A549 treated with CORT108297 at 1 μM for 4 hours (cell line): ENCODE measurements at places on chromosomes 3 and 15. TPM values are rescaled to one million over a fixed set of nuclear protein-coding genes. Genes with fewer than 3 reads are reported as not detected.

Gene KIF7
- total RNA-seq, result 3.5 to 5.1 TPM (median 4.4 TPM) in 5 replicates

Gene SHC4
- 0.83 to 1.5 TPM (median 0.89 TPM) in 5 replicates for total RNA-seq

Gene IL12A
- total RNA-seq, result 0.59 to 1.1 TPM (median 0.90 TPM) in 5 replicates

Gene LYZL4
- total RNA-seq, result not detected in 5 replicates

Gene LRTM1
- total RNA-seq, result not detected in 5 replicates

Gene TNFAIP8L3
- 7.0 to 10.0 TPM (median 8.9 TPM) in 5 replicates for total RNA-seq

Gene C15orf40
- 39.8 to 47.8 TPM (median 46.5 TPM) in 5 replicates for total RNA-seq

Gene BAHD1
- total RNA-seq, result 9.4 to 13.3 TPM (median 11.8 TPM) in 5 replicates

Gene COL6A5
- total RNA-seq, result not detected in 5 replicates

Gene IRAK2
- 18.5 to 26.4 TPM (median 22.9 TPM) in 5 replicates for total RNA-seq

Gene POC1A
- 15.1 to 20.8 TPM (median 19.8 TPM) in 5 replicates for total RNA-seq

Gene MESP1
- 1.7 to 8.5 TPM (median 8.0 TPM) in 5 replicates for total RNA-seq

Gene RTP4
- not detected in 5 replicates for total RNA-seq

Gene NUDT16
- 6.0 to 7.3 TPM (median 6.7 TPM) in 5 replicates for total RNA-seq

Gene PPARG
- total RNA-seq, result 36.5 to 40.3 TPM (median 39.3 TPM) in 5 replicates

Gene CPN2
- total RNA-seq, result not detected in 5 replicates

Gene SRGAP3
- total RNA-seq, result 0.47 to 1.2 TPM (median 0.61 TPM) in 5 replicates

Gene TBC1D5
- total RNA-seq, result 11.5 to 16.3 TPM (median 13.9 TPM) in 5 replicates

Gene TYRO3
- total RNA-seq, result 13.4 to 15.8 TPM (median 14.3 TPM) in 5 replicates

Gene LARP6
- total RNA-seq, result 54.5 to 81.7 TPM (median 80.0 TPM) in 5 replicates
